ENCODE measurements at places on chromosomes 13 and 19. TPM values are rescaled to one million over a fixed set of nuclear protein-coding genes. Genes with fewer than 3 reads are reported as not detected.

Gene POP4
- total RNA-seq = 75.9 TPM

Gene EHD2
- 147 TPM for total RNA-seq

Gene SLC46A3
- total RNA-seq = 4.9 TPM

Gene CEACAM7
- not detected for total RNA-seq

Gene PRODH2
- total RNA-seq = not detected

Gene ZNF177
- 1.0 TPM for total RNA-seq

Gene SERP2
- total RNA-seq = 6.8 TPM

Gene NLRP4
- total RNA-seq = not detected

Gene S1PR4
- total RNA-seq = not detected

Gene PINLYP
- total RNA-seq = 3.8 TPM

Gene HOMER3
- total RNA-seq = 52.5 TPM

Gene CYP2S1
- not detected for total RNA-seq

Gene MAMSTR
- total RNA-seq = 1.7 TPM

Gene TLE6
- 2.8 TPM for total RNA-seq

Gene S1PR2
- total RNA-seq = 15.5 TPM

Gene ICAM5
- 0.13 TPM for total RNA-seq

Gene INSL3
- total RNA-seq = not detected

Gene PRR36
- total RNA-seq = not detected

Gene FOXA3
- under 0.01 TPM for total RNA-seq

Gene BST2
- total RNA-seq = 0.65 TPM

Gene ZNF430
- 16.0 TPM for total RNA-seq

Measured in articular chondrocyte of knee joint (primary cell).